ENCODE measurements at places on chromosomes 12 and 14.

DNA sequence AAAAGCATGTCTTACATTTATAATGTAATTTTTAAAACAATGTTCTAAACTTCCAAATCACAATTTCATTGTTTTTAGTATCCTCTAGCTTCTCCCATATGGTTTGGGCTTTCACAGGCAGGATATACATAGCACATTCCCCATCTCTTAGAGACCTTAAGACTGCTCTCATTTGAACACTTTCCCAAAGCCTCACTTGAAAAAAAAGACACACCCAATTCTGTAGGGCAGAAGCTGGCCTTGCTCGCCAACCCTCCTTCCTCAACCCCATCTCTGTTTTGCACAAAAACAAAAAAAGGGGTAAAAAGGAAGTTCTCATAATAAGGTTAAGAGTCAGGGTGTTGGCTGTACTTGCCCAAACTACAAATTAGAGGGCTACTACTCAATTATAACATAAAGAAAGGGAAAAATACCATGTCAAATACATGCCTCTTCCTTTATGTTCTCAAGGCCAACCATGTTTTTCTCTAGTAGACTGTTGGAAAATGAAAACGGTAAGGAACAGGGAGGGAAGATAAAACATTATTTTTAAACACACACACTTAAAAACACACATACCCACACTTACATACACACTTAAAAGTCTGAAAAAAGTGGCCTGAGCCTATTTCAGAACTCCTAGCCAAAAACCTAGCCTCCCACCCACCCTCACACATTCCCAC, 9.9 kb upstream of the KANSL2 start:
- DNase-seq = no peak

DNA sequence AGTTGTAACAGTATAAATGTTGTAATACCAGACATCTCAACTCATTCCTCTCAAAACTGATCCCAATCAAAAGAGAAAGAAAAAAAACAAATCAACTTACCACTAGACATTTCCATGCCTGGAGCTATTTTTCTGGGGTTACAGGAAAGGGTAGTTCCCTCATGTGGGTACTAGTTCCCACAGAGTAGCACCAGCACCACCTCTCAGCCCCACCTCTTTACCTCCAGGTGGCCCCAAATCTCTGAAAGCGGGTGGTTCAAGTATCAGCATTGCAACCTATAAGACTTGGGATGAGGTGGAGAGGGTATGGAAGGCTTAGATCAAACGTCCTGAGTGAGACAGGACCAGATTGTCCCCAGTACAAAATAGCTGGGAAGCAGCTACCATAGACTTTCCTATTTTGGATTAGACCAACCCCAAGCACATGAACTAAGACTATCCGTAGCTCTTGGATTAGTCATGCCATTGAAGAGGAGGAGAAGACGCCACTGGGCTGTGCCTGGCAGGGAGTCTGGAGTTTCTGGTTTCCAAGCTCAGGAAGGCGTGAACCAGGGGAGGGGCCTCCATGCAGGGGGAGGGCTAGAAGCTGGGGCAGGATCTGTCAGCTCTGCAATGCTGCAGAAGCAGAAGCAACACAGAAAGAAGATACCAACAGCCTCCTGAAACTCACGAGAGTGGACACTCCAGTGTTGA, at the start of gene SLC39A2:
SLC39A2 (plus strand) TSS at position 620 of the 693 bp plus-strand sequence. CDS start 154 bp downstream, outside the sequence.
- no peak for DNase-seq

DNA sequence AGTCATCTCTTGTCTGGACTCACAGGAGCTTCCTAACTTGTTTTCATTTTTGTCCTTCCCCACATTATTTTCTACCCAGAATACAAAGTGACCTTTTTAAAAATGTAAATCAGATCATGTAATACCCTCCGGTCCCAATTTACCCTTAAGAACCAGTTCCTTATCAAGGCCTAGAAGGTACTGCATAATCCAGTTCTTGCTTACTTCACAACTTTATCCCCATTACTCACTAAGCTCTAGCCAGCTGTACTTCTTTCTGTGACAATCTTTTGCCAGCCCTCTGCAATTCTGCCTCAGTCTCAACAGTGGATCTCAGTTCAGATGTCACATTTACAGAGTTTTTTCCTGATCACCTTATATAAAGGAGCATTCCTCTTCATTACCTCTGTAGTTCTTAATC, 11.6 kb downstream of the RAP1B start:
- no peak for DNase-seq

DNA sequence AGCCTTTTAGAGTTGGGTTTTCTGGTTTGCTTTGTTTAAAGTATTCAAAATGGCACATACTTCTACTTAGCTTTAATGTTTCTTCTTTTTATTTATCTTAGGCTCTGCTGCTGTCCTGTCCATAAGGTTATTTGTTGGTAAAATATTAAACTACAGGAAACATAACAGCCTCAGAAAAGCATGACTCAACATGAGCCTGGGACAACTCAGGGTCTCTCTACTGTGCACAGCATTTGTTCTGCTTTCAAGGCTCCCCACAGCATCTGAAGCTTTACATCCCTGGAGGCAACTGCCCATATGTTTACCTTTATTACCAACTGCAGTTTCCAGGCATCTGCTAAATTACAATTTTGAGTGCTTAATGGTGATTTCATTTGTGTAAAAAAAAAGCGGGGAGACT, 954.2 kb upstream of the FBXO33 start:
- no peak for DNase-seq

All from Panc1 (cell line).